Activated CD8-positive, alpha-beta memory T cell treated with anti-CD3 and anti-CD28 coated beads, Interleukin-2, amount 50 U/mL, for 4 hours (primary cell): ENCODE measurements at places on chromosomes 5 and 9.

GRCh38 chr9:135962696-135963307, 1.6 kb upstream of the UBAC1 start:
- DNase-seq: no peak

- DNase-seq: no peak
Measured at GRCh38 chr5:61289241-61289640, 42.8 kb upstream of the ZSWIM6 start.

- DNase-seq: no peak
Measured at GRCh38 chr9:82764061-82764668, 298.8 kb downstream of the RASEF start.

DNA sequence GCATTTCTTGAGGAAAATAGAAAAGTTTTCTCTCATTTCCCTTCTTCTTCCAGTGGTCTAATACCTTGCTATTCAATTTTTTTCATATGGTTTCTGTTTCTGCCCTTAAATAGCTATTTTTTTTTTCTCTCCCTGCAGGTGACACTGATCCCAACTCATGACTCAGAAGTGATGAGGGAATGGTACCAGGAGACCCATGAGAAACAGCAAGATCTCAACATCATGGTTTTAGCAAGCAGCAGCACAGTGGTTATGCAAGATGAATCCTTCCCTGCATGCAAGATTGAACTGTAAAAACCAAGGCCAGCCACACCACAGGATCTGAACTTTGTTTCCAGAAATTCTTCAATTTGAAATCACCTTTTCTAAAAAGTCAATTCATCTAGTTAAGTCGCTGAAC, 97.7 kb downstream of the MAP1B start:
- no peak for DNase-seq

DNA sequence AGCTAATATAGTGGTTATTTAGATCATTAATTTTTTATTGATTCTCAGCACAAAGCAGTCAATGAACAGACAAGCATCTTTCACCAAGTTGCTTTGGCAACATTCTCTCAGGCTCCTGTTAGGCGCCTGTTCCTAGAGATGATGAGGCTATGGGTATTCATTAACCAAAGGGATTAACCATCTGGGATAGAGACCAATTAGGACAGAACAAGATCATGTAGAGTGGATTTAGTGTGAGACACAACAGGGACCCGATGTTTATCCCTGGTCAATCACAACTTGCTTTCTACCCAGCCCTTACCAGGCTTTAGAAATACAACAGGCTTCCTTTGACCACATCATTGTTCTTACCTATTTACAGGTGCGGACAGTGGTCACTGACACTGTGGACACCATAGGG, 82.2 kb downstream of the PJA2 start:
- no peak for DNase-seq

- no peak for DNase-seq
Measured at GRCh38 chr9:136821826-136822544, 14.2 kb downstream of the RABL6 start.

DNA sequence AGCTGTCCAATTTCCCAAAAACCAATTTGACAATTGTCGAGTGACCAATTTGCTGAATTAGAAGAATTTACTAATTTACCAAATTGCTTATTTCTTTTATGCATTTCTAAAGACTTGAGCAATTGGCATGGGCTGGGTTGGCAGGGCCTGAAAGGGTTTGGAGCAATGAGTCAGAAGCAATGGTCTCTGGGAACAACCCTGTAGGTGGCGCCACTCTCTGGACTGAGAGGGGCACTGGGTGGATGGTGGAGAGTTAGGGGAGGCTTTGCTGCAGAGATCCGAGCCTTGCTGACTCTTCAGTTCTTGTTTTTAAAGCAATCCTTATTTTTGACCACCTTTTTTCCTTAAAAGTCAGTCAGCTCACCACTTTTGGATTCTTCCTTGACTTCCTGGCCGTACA, 71.5 kb upstream of the RPS23 start:
- DNase-seq: peak; percentile 29

DNA sequence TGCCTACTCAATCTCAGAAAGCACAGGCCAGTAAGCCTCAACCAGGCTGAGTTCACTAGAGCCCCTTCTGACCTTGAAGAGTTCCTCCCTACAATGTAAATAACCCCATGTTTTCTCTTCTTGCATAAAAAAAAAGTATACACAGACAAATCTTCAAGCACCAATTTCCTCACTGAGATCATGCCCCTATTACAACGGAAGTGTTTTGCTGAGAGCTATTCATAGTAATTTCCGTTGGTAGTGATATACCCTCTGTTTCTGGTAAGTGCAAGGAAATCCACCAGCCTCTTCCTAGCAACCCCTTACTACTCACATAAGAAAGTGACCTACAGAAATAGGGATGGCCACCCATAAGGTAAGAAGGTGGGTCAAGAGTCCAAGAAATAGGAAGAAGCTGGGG, 76.4 kb upstream of the TARS1 start:
- DNase-seq: no peak

DNA sequence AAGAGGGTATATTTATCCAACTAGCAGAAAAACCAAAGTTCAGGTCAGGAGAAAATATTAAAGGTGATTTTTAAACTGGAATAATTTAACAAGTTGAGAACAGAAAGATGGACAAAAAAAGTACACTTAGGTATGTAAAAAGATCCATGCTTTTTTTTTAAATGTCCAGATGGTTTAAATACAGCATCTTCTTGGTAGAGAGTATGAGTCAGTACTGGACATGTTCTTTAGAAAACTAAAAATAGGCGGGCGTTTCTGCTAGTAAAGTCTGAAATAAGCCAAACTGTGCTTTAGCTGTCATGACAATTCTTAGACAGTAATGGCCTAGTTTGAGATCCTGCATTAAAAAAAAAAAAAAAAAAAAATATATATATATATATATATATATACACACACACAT, 255.9 kb upstream of the ST8SIA4 start:
- DNase-seq: no peak

DNA sequence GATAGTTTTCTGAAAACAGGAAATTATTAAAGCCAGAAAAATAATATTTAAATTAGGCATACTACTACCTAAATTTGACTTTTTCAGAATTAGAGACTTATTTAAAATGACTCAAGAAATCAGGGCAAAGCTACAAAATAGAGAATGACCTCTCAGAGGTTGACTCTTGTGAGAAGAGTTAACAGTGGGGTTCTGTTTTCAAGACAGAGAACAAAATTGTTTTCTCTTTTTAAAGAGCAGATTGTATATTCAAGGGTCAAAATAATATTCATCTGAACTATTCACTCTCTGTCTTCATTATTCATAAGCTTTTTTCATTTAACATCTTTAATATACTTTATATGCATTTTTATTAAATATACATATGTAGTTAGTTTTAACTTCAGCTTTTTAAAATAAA, 21.9 kb upstream of the AUH start:
- DNase-seq: no peak

- DNase-seq: no peak
Measured at GRCh38 chr9:126508928-126509327, 104.8 kb upstream of the LMX1B start.

- no peak for DNase-seq
Measured at GRCh38 chr9:98977813-98978212, 34.1 kb downstream of the COL15A1 start.
